ENCODE measurements at places on chromosomes 4 and X. TPM values are rescaled to one million over a fixed set of nuclear protein-coding genes. Genes with fewer than 3 reads are reported as not detected.
A peak's percentile ranks its signal among the peaks of the same experiment; 100 is the strongest.

DNA sequence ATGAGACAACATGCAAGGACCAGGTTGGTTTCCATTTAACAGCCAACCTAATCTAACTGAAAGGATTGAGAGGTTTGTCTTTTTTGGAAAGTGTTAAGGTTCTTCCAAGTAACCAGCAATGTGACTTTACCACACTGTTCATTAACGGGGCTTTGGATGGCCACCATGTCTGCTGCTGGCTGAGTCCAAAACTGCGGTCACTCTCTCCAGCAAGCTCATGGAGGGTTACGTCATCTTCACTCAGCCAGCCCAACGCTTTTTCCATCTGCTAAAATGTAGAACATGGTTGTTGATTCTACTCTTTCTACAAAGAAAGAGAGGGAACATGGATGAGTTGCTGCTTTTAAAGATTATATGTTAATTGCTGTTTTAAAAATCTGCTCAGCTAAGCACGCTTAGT, 11.0 kb downstream of the PKD2 start:
- DNase-seq: no peak
- H3K27ac ChIP-seq: no peak overlapping the region
- no peak overlapping the region for H3K4me3 ChIP-seq
- no peaks in the 10 kb centered on the region for H3K27me3 ChIP-seq
- peaks cover 8% of the 10 kb centered on the region for H3K36me3 ChIP-seq

GRCh38 chr4:19224820-19225219, 1026.9 kb upstream of the SLIT2 start:
- no peaks in the 10 kb centered on the region for H3K36me3 ChIP-seq
- H3K27me3 ChIP-seq: no peaks in the 10 kb centered on the region
- no peaks in the 10 kb centered on the region for H3K4me1 ChIP-seq
- no peak overlapping the region for H3K27ac ChIP-seq

DNA sequence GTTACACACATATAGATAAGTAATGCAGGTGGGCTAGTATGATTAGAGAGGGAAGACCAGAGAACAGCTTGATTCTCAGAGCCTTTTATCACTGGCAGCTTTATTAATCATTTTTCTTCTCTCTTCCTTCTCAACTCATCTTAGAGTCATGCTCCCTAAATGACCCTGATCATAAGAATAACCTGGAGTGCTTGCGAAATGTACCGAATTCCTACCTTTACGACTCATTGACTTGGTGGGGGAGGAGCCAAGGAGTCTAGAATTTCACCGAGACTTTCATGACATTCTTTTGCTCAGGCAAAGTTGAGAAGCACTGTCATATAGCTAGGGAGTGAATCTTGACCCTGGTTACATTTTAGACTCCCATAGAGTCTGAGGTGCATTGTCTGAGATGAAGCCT, 298.9 kb upstream of the PUDP start:
- no peaks in the 10 kb centered on the region for H3K4me1 ChIP-seq
- no peaks in the 10 kb centered on the region for H3K36me3 ChIP-seq
- no peaks in the 10 kb centered on the region for H3K27me3 ChIP-seq
- no peak overlapping the region for H3K27ac ChIP-seq
- no peak overlapping the region for H3K4me3 ChIP-seq
- no peak for DNase-seq

DNA sequence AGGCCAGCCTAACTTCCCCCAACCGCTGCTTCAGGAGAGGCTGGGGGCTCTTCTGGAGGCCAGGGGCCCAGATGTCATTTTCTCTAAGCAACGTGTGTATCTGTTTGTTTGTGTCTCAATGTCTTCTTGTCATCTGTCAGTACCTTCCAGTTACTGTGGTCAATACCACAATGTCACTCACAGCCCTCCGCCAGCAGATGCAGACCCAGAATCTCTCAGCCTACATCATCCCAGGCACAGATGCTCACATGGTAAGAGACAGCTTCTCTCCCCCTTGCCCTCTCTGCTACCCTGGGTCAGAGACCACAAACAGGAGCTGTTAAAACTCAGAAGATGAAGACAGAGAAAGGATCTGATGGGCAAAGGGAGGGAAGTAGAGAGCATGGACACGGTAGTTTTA, 5.0 kb downstream of the XPNPEP2 start:
- H3K4me3 ChIP-seq: no peak overlapping the region
- H3K4me1 ChIP-seq: peaks cover 10% of the 10 kb centered on the region
- no peak for DNase-seq

- H3K27me3 ChIP-seq: no peaks in the 10 kb centered on the region
- H3K4me1 ChIP-seq: no peaks in the 10 kb centered on the region
- no peak overlapping the region for H3K27ac ChIP-seq
- H3K4me3 ChIP-seq: no peak overlapping the region
- no peaks in the 10 kb centered on the region for H3K36me3 ChIP-seq
- DNase-seq: no peak
Observed at GRCh38 chrX:3440981-3441380, 94.5 kb upstream of the MXRA5 start.

GRCh38 chrX:4320436-4320947, 607.0 kb upstream of the PRKX start:
- no peak overlapping the region for H3K4me3 ChIP-seq
- no peaks in the 10 kb centered on the region for H3K36me3 ChIP-seq
- peak; percentile 24 for DNase-seq

DNA sequence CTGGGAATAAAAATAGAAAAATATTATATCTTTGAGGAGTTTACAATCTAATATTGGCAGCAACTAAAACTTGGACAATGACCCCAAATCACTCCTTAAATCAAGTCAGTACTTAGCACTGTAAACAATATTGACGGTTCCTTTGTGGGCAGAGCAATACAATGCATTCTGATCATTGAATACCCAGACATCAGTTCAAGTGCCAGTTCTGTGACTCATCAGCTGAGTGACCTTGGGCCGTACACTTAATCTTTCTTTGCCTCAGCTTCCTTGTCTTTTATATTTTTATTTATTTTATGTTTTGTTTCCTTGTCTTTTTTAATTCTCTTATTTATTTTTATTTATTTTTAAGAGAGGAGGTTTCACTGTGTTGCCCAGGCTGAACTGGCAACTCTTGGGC, 112.2 kb upstream of the ANXA3 start:
- H3K27me3 ChIP-seq: no peaks in the 10 kb centered on the region

- no peak overlapping the region for H3K27ac ChIP-seq
- no peak overlapping the region for H3K4me3 ChIP-seq
- no peaks in the 10 kb centered on the region for H3K27me3 ChIP-seq
- DNase-seq: no peak
Observed at GRCh38 chr4:184328022-184328736, 110.5 kb upstream of the ENPP6 start.

- no peaks in the 10 kb centered on the region for H3K27me3 ChIP-seq
- no peak for DNase-seq
- H3K27ac ChIP-seq: peak overlapping the region; percentile 38
- no peaks in the 10 kb centered on the region for H3K36me3 ChIP-seq
- H3K4me3 ChIP-seq: no peak overlapping the region
Observed at GRCh38 chrX:133922390-133922771, 63.0 kb downstream of the GPC3 start.

DNA sequence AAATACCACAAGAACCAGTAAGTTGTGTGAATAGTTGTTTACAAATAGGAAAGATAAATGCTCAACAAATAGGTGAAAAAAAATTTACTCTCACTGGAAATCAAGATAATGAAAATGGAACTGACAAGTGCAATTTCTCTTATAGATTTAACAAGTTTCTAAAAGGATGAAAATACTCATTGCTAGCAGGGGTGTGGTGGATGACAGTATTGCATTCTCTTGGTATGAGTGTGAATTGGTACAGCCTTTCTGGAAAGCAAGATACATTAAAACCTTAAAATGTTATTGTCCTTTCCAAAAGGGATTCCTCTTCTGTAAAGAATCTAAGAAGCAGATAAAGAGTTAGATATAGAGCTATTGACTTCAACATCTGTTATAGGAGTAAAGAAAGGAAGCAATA, 240.0 kb upstream of the RPS6KA3 start:
- H3K4me1 ChIP-seq: no peaks in the 10 kb centered on the region
- no peaks in the 10 kb centered on the region for H3K27me3 ChIP-seq
- H3K4me3 ChIP-seq: no peak overlapping the region
- no peak overlapping the region for H3K27ac ChIP-seq

- no peaks in the 10 kb centered on the region for H3K27me3 ChIP-seq
- no peak for DNase-seq
- no peak overlapping the region for H3K27ac ChIP-seq
- no peaks in the 10 kb centered on the region for H3K36me3 ChIP-seq
Observed at GRCh38 chr4:91965166-91965565, 338.6 kb upstream of the GRID2 start.

DNA sequence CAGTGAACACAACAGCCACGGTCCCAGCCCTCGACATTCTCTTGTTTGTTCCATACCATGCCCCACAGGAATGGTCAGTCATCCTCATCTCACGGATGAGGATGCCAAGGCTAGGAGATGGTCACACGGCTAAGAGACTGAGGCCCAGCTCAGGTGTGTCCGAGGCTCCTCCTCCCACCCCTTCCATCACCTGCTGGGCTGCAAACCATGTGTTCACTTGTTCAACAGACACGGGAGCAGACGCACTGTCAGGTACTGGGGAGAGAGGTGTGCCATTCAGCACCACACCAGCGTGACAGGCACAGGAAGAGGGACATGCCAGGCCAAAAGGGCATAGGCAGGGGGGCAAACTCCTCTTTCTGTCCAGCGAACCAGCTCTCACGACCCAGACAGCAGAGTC, 45.9 kb downstream of the ABLIM2 start:
- no peak overlapping the region for H3K27ac ChIP-seq
- no peak overlapping the region for H3K4me3 ChIP-seq
- DNase-seq: no peak

TMEM271 gene
- total RNA-seq: not detected

BANK1 gene
- total RNA-seq: 0.19 TPM

PFKFB1 gene
- total RNA-seq: 0.74 TPM
